Muscle of leg (tissue), 16 donors: ENCODE measurements at places on chromosomes 16 and 17. TPM values are rescaled to one million over a fixed set of nuclear protein-coding genes. Genes with fewer than 3 reads are reported as not detected.
A peak's percentile ranks its signal among the peaks of the same experiment; 100 is the strongest.

DNA sequence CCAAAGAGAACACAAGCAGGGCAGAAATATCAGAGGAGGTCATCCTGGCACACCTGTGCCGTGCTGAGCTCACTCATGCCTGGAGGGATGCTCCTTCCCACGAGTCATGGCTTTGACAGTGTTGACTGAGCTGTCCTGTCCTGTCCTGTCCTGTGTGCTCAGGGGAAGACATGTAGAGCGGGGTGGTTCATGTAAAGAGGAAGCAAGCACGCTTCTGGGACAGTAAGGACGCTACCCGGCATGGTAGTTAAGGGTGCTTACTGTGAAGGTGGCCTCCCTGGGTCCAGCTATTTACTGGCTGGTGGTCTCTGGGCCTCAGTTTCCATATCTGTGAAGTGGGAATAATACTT is 398 bp downstream of the LGALS9 start:
- H3K27me3 ChIP-seq: no peaks in the 10 kb centered on the region
- H3K36me3 ChIP-seq: peaks cover 4% of the 10 kb centered on the region
- DNase-seq: no peak
- H3K4me3 ChIP-seq: peak overlapping the region; percentile 44

DNA sequence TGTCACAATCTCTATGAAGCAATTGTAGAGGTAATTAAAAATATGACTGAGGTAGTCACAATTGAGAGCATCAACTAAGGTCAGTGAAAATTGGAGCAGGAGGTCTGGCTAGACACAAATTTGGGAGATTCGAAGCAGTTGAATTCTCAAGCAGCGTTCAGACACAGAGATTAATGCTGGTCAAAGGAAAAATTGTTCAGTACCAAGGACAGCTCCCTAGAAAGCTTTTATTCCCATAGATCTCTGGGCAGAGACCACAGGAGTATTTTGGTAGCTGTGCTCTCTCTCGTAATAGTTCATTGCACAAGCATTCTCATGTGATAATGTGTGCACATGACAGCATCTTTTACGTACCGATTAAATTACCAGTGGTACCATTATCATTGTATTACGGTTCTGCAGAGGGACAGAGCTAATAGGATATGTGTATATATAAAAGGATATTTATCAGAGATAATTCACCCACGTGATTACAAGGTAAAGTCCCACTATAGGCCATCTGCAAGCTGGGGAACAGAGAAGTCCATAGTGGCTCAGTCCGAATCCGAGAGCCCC is 387.5 kb upstream of the HSBP1 start:
- H3K4me1 ChIP-seq: no peaks in the 10 kb centered on the region
- no peak overlapping the region for H3K27ac ChIP-seq
- H3K4me3 ChIP-seq: no peak overlapping the region

DNA sequence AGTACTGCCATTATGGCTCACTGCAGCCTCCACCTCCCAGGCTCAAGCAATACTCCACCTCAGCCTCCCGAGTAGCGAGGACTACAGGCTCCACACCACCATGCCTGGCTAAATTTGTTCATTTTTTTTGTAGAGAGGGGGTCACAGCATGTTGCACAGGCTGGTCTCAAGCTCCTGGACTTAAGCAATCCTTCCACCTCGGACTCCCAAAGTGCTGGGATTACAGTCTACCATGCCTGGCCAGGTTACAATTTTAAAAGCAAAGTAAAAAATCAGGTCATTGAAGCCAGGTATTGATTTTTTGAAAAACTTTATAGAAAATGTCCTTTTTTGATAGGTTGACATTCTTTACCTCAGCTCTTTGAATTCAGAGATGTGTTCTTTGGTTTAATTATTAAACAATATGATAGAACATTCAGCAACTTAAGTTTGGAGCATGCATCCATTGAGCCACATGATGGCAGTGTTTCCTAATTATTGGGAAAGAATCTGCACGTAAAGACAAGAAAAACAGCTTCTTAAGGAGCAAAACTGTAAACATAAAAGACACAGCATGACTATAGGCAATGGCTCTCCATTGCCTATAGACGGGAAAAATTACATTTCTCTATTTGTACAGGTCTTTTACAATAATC is 1.7 kb upstream of the SLC16A11 start:
- H3K27me3 ChIP-seq: peaks cover 77% of the 10 kb centered on the region
- no peak overlapping the region for H3K27ac ChIP-seq
- no peaks in the 10 kb centered on the region for H3K36me3 ChIP-seq
- no peak overlapping the region for H3K4me3 ChIP-seq
- H3K4me1 ChIP-seq: peaks cover 21% of the 10 kb centered on the region

DNA sequence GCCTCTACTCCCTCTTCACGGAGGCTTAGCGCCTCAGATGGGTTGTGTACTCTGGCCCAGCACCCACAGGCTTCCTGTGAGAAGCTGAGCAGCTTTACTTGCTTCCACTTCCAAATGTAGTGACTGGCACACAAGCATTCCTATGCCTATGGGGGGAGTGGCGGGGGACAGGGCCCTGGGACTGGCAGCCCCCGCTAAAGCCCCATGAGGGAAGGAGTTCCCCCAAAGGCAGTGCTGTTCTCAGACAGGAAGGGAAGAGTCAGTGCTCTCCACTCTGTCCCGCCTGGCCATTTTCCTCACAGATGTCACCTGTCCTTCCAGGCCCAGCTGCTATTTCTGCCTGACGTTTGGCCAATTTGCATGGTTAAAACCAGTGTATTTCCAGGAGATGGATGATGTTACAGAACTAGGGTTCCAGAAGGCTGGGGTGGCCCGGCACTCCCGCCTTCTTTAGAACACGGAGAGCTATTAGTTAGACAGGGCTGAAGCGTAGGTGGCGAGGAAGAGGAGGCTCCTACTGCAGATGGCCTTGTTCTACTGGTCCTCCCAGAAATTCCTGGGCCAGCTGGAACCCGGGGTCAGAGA is 83.9 kb upstream of the FBXO47 start:
- H3K27ac ChIP-seq: no peak overlapping the region
- no peak for DNase-seq
- H3K4me1 ChIP-seq: peaks cover 6% of the 10 kb centered on the region
- no peak overlapping the region for H3K4me3 ChIP-seq
- no peaks in the 10 kb centered on the region for H3K36me3 ChIP-seq

- H3K4me3 ChIP-seq: no peak overlapping the region
- no peaks in the 10 kb centered on the region for H3K27me3 ChIP-seq
- peaks cover 14% of the 10 kb centered on the region for H3K4me1 ChIP-seq
- no peak for DNase-seq
- H3K36me3 ChIP-seq: no peaks in the 10 kb centered on the region
Measured at GRCh38 chr16:85401917-85402766, 211.0 kb upstream of the GSE1 start.

PIEZO1 gene
- 59.3 TPM for polyA plus RNA-seq
